ENCODE measurements at places on chromosomes 6 and 20.

DNA sequence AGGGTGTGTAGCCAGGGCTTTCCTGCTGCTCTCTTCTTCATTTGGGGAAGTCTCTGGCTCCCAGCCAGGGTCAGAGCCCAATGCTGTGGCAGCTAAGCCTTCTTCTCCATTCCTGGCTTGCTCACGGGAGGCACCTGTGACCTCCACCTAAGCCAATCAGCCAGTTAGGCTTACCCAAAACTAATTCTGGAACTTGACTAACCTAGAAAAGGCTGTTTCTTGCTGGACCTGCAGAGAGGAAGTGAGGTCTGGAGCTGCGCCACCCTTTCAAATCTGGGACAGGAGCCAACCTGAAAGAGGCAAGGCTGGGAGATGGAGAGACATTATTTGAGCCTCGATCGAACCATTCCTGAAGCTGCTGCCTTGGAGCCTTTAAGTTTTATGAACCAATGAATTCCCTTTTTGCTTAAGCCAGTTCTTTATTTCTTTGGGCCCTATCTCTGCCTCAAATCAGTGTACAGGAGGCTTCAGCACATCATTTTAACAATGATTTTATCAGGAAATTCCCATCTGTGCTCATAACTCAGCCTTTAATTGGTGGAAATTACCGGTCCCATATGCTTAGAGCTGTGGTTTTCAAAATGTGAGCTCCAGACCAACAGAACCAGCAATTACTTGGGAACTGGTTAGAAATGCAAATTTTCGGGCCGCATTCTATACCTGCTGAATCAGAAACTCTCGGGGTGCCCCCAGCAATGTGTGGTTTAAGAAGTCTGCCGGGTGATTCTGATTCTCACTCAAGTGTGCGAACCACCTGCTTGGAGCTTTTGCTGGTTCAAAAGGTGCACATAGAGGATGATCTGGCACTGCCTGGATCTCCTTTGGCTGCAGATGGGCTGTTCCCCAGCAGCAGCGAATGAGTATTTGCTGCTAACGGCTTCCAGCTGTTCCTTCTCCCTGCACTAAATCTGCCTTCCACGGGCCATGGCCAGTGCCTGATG is 97.4 kb upstream of the RNF24 start:
- no peak overlapping the region for H3K4me3 ChIP-seq
- no peaks in the 10 kb centered on the region for H3K36me3 ChIP-seq
- no peaks in the 10 kb centered on the region for H3K27me3 ChIP-seq
- peaks cover 31% of the 10 kb centered on the region for H3K4me1 ChIP-seq
- DNase-seq: peak; percentile 57

DNA sequence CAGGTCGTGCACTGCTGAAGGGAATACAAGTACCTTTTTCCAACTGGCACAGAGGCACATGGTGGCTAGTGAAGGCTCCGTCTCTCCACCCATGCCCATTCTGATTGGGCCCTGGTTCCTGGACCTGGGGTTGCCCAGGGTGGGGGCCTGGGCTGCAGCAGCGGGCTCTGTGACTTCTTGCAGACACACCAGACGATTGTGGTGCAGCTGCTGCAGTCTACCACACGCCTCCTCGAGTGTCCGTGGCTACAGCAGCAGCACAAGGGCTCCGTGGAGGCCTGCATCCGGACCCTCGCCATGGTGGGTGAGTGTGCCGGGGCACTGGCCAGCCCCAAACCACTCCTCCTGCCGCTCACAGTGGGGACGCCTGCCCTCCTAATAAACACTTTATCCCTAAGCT is 29.2 kb downstream of the UQCC2 start:
- no peak overlapping the region for H3K27ac ChIP-seq
- no peak for DNase-seq
- no peak overlapping the region for H3K4me3 ChIP-seq
- H3K27me3 ChIP-seq: no peaks in the 10 kb centered on the region
- no peaks in the 10 kb centered on the region for H3K4me1 ChIP-seq

- H3K4me1 ChIP-seq: no peaks in the 10 kb centered on the region
- H3K27me3 ChIP-seq: no peaks in the 10 kb centered on the region
- no peaks in the 10 kb centered on the region for H3K36me3 ChIP-seq
- DNase-seq: peak; percentile 56
These were observed 223.0 kb upstream of the SYNCRIP start for GRCh38 chr6:85865420-85866369.

DNA sequence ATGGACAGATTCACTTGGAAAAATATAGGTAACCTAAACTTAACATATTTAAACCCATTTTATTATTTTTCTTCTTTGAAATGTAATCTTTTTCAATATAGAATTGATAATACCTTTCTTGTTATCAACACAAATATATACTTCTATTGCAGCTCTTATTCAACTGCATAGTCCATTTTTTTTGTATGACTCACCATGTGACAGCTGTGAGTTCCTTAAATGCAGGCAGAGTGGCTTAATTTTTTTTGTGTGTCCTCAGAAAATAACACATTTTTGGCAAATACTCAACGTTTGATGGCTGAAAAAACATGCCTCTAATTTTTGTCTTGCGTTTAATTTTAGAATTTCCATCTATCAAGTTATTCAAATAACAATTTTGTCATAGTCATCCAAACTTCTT is 454.8 kb downstream of the PHF3 start:
- H3K27ac ChIP-seq: no peak overlapping the region
- no peak for DNase-seq
- no peaks in the 10 kb centered on the region for H3K36me3 ChIP-seq
- H3K27me3 ChIP-seq: no peaks in the 10 kb centered on the region
- no peaks in the 10 kb centered on the region for H3K4me1 ChIP-seq
- H3K4me3 ChIP-seq: no peak overlapping the region

GRCh38 chr6:165768961-165769360 is 105.9 kb upstream of the PDE10A start:
- H3K4me1 ChIP-seq: no peaks in the 10 kb centered on the region
- no peak overlapping the region for H3K4me3 ChIP-seq
- peaks cover 41% of the 10 kb centered on the region for H3K27me3 ChIP-seq
- H3K27ac ChIP-seq: no peak overlapping the region

DNA sequence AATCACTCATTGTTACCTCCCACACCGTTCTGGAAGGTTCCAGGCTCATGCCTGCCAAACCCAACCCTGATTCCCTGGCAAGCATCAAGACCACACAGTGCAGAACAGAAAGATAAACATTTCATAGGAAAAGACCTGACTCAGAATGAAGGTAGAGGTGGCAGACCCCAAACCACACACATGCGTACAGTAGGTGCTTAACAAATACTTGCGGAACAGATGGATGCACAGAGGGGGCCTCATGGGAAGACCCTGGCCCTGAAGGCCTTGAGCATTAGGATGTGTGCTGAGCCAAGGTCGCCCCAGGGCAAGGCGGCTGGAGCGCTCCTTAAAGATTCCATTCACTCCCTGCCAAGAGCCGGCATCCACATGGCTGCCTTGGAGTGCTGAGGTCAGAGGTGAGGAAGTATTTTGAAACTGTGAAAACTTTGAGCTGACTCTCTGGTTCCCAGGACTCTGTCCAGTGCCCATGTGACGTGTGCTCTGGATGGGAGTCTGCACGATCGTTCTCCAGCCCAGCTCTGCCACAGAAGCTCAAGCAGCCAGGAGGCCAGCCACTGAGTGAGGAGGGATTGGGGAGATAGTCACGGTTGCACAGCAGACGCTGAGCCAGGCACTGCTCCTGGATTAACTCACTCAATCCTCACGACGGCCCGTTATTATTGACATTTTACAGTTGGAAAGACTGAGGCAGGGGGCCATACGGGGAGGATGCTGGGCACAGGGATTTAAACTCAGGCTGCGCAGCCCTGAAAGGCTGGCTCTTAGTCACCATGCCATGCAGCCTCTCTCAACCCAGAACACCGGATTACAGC is 65.5 kb upstream of the AFDN start:
- no peak overlapping the region for H3K27ac ChIP-seq
- H3K4me3 ChIP-seq: no peak overlapping the region
- H3K27me3 ChIP-seq: no peaks in the 10 kb centered on the region
- DNase-seq: no peak
- H3K4me1 ChIP-seq: no peaks in the 10 kb centered on the region
- no peaks in the 10 kb centered on the region for H3K36me3 ChIP-seq

- H3K4me1 ChIP-seq: no peaks in the 10 kb centered on the region
- H3K27me3 ChIP-seq: peaks cover 3% of the 10 kb centered on the region
- no peak for DNase-seq
- no peak overlapping the region for H3K4me3 ChIP-seq
These were observed 12.2 kb upstream of the TRPC4AP start for GRCh38 chr20:35104685-35105295.

- no peaks in the 10 kb centered on the region for H3K4me1 ChIP-seq
- H3K36me3 ChIP-seq: no peaks in the 10 kb centered on the region
- no peaks in the 10 kb centered on the region for H3K27me3 ChIP-seq
These were observed 289.9 kb upstream of the MMS22L start for GRCh38 chr6:97572943-97573342.

DNA sequence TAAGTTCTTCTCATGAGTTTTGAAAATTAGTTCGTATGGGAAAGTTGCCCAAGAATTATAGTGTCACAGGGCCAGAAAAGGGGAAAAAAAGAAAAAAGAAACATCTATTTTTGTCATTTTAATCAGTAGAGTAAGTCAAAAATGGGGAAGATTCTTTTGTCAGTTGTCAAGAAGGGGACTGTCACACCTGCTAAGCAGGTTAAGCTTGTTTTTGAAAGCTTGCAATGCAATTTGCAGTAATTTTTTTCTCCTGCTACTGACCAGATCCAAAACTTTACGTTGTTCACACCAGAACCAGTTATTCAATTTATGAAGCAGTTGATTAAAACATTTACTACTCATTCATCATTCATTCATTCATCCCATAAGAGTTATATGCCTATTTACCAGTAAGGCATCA is 171.4 kb downstream of the SOX4 start:
- no peaks in the 10 kb centered on the region for H3K36me3 ChIP-seq
- H3K27me3 ChIP-seq: no peaks in the 10 kb centered on the region
- no peak for DNase-seq

DNA sequence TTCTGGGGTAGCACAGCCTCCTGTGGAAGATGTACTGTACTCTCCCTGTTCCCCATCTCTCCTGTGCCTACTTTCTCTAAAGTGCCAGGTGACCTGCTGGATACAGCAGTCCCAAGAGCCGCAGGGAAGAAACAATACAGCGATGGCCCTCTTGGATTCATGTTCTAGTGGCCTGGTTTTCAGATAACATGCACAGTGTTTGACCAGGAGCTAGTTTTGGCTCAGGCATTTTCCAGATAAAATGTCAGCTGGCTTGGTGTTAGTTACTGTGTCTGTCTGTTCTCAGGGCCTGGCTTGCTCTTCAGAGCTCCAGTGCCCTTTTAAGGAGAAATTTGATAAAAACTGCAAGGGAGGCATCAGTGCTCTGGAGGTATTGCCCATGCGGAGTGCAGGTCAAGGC is 41.3 kb downstream of the GABRR2 start:
- H3K4me1 ChIP-seq: no peaks in the 10 kb centered on the region
- no peak overlapping the region for H3K27ac ChIP-seq
- no peak for DNase-seq
- H3K4me3 ChIP-seq: no peak overlapping the region
- H3K27me3 ChIP-seq: no peaks in the 10 kb centered on the region

DNA sequence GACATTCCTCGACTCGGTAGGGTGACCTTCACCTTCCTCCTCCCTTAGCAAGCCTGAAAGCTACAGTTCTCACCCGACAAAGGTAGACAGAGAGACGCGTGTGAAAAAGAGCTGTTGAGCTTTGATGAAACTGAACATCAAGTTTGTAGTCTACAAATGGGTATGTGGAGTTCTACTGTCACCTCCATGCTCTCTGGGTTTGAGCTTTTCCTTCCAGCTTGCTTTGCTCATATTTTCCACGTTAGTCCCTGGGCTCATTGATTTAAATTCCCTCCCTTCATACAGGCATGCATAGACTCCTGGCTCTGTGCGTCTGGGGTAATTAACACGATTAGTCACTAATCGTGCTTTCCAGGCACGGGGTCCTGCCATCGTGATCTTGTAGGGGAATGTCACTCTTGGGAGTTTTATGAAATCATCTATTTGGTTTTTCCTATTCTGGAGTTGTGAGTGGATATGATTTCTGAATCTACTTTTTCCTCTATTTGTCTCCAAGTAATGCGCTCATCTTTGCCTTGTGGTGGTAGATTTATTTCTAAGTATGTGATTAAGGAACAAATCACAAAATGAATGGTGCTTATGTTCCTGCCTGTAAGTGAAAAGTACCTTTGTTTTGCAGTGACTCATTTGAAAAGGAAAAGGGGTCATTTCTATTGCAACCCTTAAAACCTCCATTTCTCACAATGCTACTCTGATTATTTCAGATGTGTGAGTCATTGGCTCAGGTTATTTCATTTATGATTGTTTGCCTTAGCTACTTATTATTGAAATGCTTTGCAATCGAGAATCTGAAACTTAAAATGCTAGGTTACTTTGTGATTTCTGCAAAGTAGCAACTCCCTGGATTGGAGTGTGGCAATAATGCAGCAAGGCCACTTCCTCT is 154.6 kb downstream of the ZDHHC14 start:
- no peak overlapping the region for H3K27ac ChIP-seq
- H3K27me3 ChIP-seq: no peaks in the 10 kb centered on the region
- H3K4me1 ChIP-seq: peaks cover 12% of the 10 kb centered on the region
- no peaks in the 10 kb centered on the region for H3K36me3 ChIP-seq

GRCh38 chr6:35283361-35283760 is 14.3 kb upstream of the DEF6 start:
- no peak overlapping the region for H3K27ac ChIP-seq
- H3K36me3 ChIP-seq: peaks cover 31% of the 10 kb centered on the region
- H3K27me3 ChIP-seq: no peaks in the 10 kb centered on the region
- DNase-seq: no peak
- no peaks in the 10 kb centered on the region for H3K4me1 ChIP-seq

GRCh38 chr6:38239719-38240451 is 399.8 kb downstream of the BTBD9 start:
- no peaks in the 10 kb centered on the region for H3K27me3 ChIP-seq
- no peaks in the 10 kb centered on the region for H3K36me3 ChIP-seq
- no peaks in the 10 kb centered on the region for H3K4me1 ChIP-seq
- H3K4me3 ChIP-seq: no peak overlapping the region

GRCh38 chr6:163017801-163018200 is 290.0 kb downstream of the PACRG start:
- no peak for DNase-seq
- H3K27me3 ChIP-seq: no peaks in the 10 kb centered on the region
- no peak overlapping the region for H3K27ac ChIP-seq
- peaks cover 6% of the 10 kb centered on the region for H3K4me1 ChIP-seq
- no peaks in the 10 kb centered on the region for H3K36me3 ChIP-seq

DNA sequence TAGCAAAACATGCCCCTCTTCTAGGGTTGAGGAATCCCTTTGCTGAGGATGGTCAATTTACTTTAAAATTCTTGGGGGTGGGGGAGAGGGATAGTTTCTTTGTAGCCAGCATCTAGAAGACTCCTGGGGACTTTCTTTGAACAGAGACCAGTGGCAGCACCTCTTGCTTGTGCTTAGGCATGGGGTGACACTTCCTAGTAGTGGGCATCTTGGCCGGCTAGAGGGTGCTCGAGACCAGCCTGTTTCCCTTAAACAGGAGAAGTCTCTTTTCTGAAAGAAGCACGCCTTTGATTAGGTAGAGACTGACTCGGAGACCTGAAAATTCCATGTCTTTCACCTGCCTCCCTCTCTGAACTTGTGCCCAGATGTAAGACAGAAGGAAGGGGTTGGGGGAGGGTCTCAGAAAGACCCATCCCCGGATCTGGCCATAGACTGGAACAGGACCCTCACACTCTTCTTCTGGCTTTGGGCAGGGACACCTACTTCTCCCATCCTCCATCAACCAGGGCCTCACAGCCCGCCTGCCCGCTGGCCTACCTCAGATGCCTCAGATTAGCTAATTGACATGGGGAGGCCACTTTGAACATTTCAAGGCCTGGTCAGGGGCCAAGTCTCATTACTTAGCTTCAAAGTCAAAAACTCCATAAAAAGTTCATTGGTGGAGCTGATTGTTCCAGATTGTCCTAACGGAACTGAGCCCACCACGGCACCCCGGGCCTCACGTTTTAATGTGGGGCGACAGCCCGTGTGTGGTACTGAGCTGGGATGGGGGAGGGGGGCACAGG is 172.2 kb downstream of the CDC5L start:
- H3K4me3 ChIP-seq: no peak overlapping the region
- no peak overlapping the region for H3K27ac ChIP-seq
- peaks cover 6% of the 10 kb centered on the region for H3K4me1 ChIP-seq
- no peak for DNase-seq
- H3K36me3 ChIP-seq: no peaks in the 10 kb centered on the region

Measured in A673 (cell line).